Lung microvascular endothelial cell (primary cell): ENCODE measurements at places on chromosomes 4 and X. TPM values are rescaled to one million over a fixed set of nuclear protein-coding genes. Genes with fewer than 3 reads are reported as not detected.

USP11 gene
- total RNA-seq = 25.1 and 42.9 TPM in 2 replicates

XAGE1A gene
- not detected in 2 replicates for total RNA-seq

CXCL10 gene
- 0.20 and 0.22 TPM in 2 replicates for total RNA-seq

THAP9 gene
- 4.8 and 5.8 TPM in 2 replicates for total RNA-seq

GAGE12H gene
- not detected in 2 replicates for total RNA-seq

TNIP3 gene
- 0.20 and 0.22 TPM in 2 replicates for total RNA-seq

NSG1 gene
- 0.87 TPM in 1 of 2 replicates, not detected in the other for total RNA-seq

CCKAR gene
- not detected in 2 replicates for total RNA-seq

TMEM35A gene
- total RNA-seq = 0.99 and 4.8 TPM in 2 replicates

TMLHE gene
- total RNA-seq = 6.1 and 7.3 TPM in 2 replicates

COX7B2 gene
- total RNA-seq = not detected in 2 replicates

VGLL1 gene
- not detected in 2 replicates for total RNA-seq

AR gene
- total RNA-seq = 1.2 and 2.2 TPM in 2 replicates

SOX3 gene
- not detected in 2 replicates for total RNA-seq

C1QTNF7 gene
- not detected in 2 replicates for total RNA-seq

HDX gene
- total RNA-seq = 3.5 and 4.2 TPM in 2 replicates

TEX13B gene
- total RNA-seq = not detected in 2 replicates

ELF4 gene
- 9.7 and 10.2 TPM in 2 replicates for total RNA-seq

GYPE gene
- total RNA-seq = not detected in 2 replicates

CBR4 gene
- 10.0 and 11.3 TPM in 2 replicates for total RNA-seq

BMPR1B gene
- total RNA-seq = 0.20 and 0.22 TPM in 2 replicates

GSX2 gene
- not detected in 2 replicates for total RNA-seq

DUX4 gene
- total RNA-seq = not detected in 2 replicates

XAGE1B gene
- total RNA-seq = not detected in 2 replicates

CCDC149 gene
- total RNA-seq = 9.2 and 19.8 TPM in 2 replicates

CXCL3 gene
- 0.22 and 0.79 TPM in 2 replicates for total RNA-seq

ARHGAP4 gene
- total RNA-seq = 2.8 and 5.2 TPM in 2 replicates

FAM184B gene
- total RNA-seq = not detected in 2 replicates

PAPSS1 gene
- total RNA-seq = 19.8 and 37.7 TPM in 2 replicates

IL1RAPL1 gene
- total RNA-seq = 0.22 TPM in 1 of 2 replicates, not detected in the other

GAB3 gene
- total RNA-seq = 6.5 and 7.9 TPM in 2 replicates

NWD2 gene
- total RNA-seq = not detected in 2 replicates

PAGE2B gene
- total RNA-seq = not detected in 2 replicates

DSPP gene
- not detected in 2 replicates for total RNA-seq

CT45A10 gene
- not detected in 2 replicates for total RNA-seq

GAGE2A gene
- not detected in 2 replicates for total RNA-seq

CSAG2 gene
- total RNA-seq = not detected in 2 replicates

ARMCX4 gene
- total RNA-seq = 2.6 and 4.2 TPM in 2 replicates

VCX3A gene
- not detected in 2 replicates for total RNA-seq

RTL3 gene
- total RNA-seq = not detected in 2 replicates

HDAC8 gene
- total RNA-seq = 21.6 and 25.6 TPM in 2 replicates

RPS3A gene
- total RNA-seq = 2,107 and 2,117 TPM in 2 replicates

AFF1 gene
- 13.1 and 22.4 TPM in 2 replicates for total RNA-seq

OTUD4 gene
- 16.6 and 21.8 TPM in 2 replicates for total RNA-seq

GSPT2 gene
- 2.8 and 4.2 TPM in 2 replicates for total RNA-seq

SPATA4 gene
- total RNA-seq = not detected in 2 replicates

ADGRL3 gene
- 0.87 and 1.6 TPM in 2 replicates for total RNA-seq

HMX1 gene
- not detected in 2 replicates for total RNA-seq

DOCK11 gene
- total RNA-seq = 0.20 and 0.22 TPM in 2 replicates

MECP2 gene
- total RNA-seq = 12.9 and 20.2 TPM in 2 replicates

GDPD2 gene
- total RNA-seq = not detected in 2 replicates

FOXO4 gene
- total RNA-seq = 5.2 and 11.7 TPM in 2 replicates

PABPC1L2A gene
- not detected in 2 replicates for total RNA-seq

NR3C2 gene
- 4.6 TPM in 2 replicates for total RNA-seq

GABRG1 gene
- not detected in 2 replicates for total RNA-seq
